ENCODE measurements at places on chromosomes 7 and 10. TPM values are rescaled to one million over a fixed set of nuclear protein-coding genes. Genes with fewer than 3 reads are reported as not detected.

The ANKRD2 gene
- total RNA-seq, result 1.8 TPM

The AKR1D1 gene
- not detected for total RNA-seq

The PBLD gene
- total RNA-seq, result 2.8 TPM

The TAS2R41 gene
- not detected for total RNA-seq

The CALML5 gene
- total RNA-seq, result not detected

The EGFR gene
- 36.0 TPM for total RNA-seq

DNA sequence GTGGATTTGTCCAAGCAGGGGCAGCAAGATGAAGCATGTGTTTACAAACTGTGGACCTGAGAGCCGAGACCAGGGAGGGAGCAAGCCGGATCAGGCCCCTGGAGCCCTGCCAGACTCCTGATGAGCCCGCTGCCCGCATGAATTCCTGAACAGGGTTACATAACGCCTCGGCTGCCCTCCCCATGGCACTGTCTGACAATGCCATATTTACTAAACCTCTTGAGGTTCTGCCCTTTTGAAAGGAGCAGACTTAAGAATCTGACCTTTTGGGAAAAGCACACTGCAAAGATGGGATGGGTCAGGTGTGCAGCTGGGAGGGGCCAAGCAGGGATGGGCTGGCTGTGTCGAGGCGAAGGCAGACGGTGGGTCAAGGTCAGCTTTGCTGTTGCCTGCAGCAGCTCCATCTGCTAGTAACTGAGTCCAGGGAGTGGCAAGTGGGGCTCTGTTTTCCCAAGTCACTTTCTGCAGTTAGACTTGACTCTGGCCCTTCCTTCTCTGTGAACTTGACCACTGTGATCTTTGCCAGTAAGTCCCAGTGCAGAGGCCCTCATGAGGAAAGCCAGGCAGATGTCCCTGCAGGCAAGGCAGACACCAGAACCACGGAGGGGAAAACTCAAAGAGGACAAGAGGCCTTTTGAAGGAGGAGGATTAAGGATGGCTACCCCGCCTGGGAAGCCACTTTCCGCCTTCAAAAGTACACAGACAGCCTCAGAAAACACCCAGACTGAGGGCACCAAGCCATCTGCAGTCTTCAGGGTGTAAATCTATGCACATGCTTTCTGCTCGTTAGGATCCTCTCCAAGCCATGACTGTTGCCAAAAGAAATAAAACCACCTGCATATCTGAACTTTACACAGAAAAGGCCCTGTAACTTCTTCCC is 175.8 kb downstream of the TNS3 start:
- H3K27ac ChIP-seq, result no peak overlapping the region
- no peaks in the 10 kb centered on the region for H3K4me1 ChIP-seq
- H3K27me3 ChIP-seq, result no peaks in the 10 kb centered on the region
- peak; percentile 56 for DNase-seq
- H3K4me3 ChIP-seq, result no peak overlapping the region

GRCh38 chr7:40720416-40720815 is 585.6 kb downstream of the SUGCT start:
- no peaks in the 10 kb centered on the region for H3K36me3 ChIP-seq
- peaks cover 4% of the 10 kb centered on the region for H3K4me1 ChIP-seq
- peak; percentile 58 for DNase-seq

GRCh38 chr7:14579971-14580370 is 322.6 kb downstream of the DGKB start:
- no peak for DNase-seq
- no peak overlapping the region for H3K27ac ChIP-seq
- no peaks in the 10 kb centered on the region for H3K27me3 ChIP-seq
- no peaks in the 10 kb centered on the region for H3K4me1 ChIP-seq

- no peaks in the 10 kb centered on the region for H3K4me1 ChIP-seq
- H3K36me3 ChIP-seq, result no peaks in the 10 kb centered on the region
- H3K27me3 ChIP-seq, result no peaks in the 10 kb centered on the region
- no peak for DNase-seq
- H3K4me3 ChIP-seq, result no peak overlapping the region
Observed at GRCh38 chr7:7266257-7266881, 84.0 kb downstream of the C1GALT1 start.

GRCh38 chr7:73681031-73681430 is 2.2 kb downstream of the DNAJC30 start:
- H3K4me1 ChIP-seq, result peaks cover 6% of the 10 kb centered on the region
- peak overlapping the region; percentile 81 for H3K4me3 ChIP-seq
- no peak overlapping the region for H3K27ac ChIP-seq
- H3K36me3 ChIP-seq, result no peaks in the 10 kb centered on the region
- peak; percentile 81 for DNase-seq
- H3K27me3 ChIP-seq, result no peaks in the 10 kb centered on the region

DNA sequence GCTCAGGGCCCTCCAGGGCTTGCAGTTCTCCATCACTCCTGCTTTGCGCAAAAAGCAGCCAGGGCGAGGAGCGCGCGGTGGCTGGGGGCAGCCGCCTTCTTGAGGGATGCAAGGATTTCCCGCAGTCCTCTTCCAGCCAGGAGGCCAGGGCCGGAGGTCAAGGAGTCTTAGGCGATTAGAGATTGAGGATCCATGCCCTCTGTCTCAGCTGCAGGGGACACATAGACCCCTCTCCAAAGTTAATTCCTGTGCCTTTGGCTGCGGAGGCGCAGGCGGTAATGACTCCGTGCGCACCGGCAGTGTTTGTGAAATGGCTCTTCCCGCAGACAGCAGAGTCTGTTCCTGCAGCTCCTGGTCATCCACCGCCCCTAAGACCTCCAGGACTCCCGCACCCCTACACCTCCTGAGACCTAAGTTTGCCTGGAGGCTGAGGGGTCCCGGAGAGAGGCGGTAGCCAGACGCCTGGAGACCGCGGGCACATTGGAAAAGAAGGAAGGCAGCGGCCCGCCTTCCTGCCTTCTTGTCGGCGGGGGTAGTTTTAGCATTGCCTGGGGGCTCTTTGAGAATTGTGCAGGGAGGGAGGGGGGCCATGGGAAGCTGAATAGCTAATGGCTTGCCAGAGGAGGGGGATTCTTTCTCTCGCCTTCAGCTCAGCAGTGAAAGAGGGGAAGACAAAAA is 3.3 kb upstream of the NEUROG3 start:
- H3K27me3 ChIP-seq, result peaks cover 57% of the 10 kb centered on the region
- no peak overlapping the region for H3K4me3 ChIP-seq
- H3K27ac ChIP-seq, result no peak overlapping the region
- H3K36me3 ChIP-seq, result no peaks in the 10 kb centered on the region
- no peak for DNase-seq

DNA sequence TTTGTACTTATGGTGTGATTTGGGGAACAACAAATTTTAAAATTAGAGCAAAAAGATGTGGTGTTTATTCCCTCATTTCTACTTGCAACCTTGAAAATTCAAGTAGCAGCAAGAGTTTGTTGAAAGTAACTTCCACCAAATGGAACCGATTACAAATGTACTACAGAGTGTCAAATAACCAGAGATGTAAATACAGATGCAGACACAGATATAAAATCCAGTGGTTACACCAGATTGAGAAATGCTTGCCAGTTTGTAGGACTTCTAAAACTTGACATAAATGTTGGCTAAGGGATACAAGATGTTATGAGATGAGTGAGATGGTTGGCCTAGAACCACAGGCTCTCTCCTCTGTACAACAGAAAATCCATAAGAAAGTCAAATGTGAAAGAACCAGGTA is 162.1 kb downstream of the DIP2C start:
- H3K36me3 ChIP-seq, result no peaks in the 10 kb centered on the region
- H3K4me1 ChIP-seq, result no peaks in the 10 kb centered on the region
- no peak overlapping the region for H3K27ac ChIP-seq
- DNase-seq, result no peak
- no peak overlapping the region for H3K4me3 ChIP-seq
- no peaks in the 10 kb centered on the region for H3K27me3 ChIP-seq

- no peak overlapping the region for H3K27ac ChIP-seq
- H3K4me1 ChIP-seq, result no peaks in the 10 kb centered on the region
- H3K27me3 ChIP-seq, result peaks cover 5% of the 10 kb centered on the region
- H3K36me3 ChIP-seq, result no peaks in the 10 kb centered on the region
Observed at GRCh38 chr7:1677206-1678080, 7.4 kb downstream of the ELFN1 start.

- H3K36me3 ChIP-seq, result peaks cover 7% of the 10 kb centered on the region
- DNase-seq, result peak; percentile 87
- peaks cover 23% of the 10 kb centered on the region for H3K4me1 ChIP-seq
- peak within 1 kb of the TSS; percentile 76 for H3K4me3 ChIP-seq
- H3K27me3 ChIP-seq, result no peaks in the 10 kb centered on the region
Observed at GRCh38 chr10:97713339-97713825, at the start of gene MARVELD1. Gene MARVELD1, plus strand, starts transcription at chr10:97713730. Its CDS starts 147 bp downstream, at chr10:97713877.

- peak; percentile 57 for DNase-seq
- H3K4me3 ChIP-seq, result no peak overlapping the region
- H3K27ac ChIP-seq, result no peak overlapping the region
- H3K27me3 ChIP-seq, result no peaks in the 10 kb centered on the region
Observed at GRCh38 chr10:116521424-116522290, 24.1 kb upstream of the PNLIP start.

- H3K36me3 ChIP-seq, result peaks cover 2% of the 10 kb centered on the region
- H3K4me1 ChIP-seq, result peaks cover 2% of the 10 kb centered on the region
- DNase-seq, result peak; percentile 77
- no peak overlapping the region for H3K27ac ChIP-seq
- no peaks in the 10 kb centered on the region for H3K27me3 ChIP-seq
Observed at GRCh38 chr10:113093188-113094113, 143.4 kb downstream of the TCF7L2 start.

- no peaks in the 10 kb centered on the region for H3K27me3 ChIP-seq
- no peaks in the 10 kb centered on the region for H3K4me1 ChIP-seq
- no peaks in the 10 kb centered on the region for H3K36me3 ChIP-seq
- DNase-seq, result no peak
Observed at GRCh38 chr10:131663351-131663750, 237.5 kb upstream of the PPP2R2D start.

DNA sequence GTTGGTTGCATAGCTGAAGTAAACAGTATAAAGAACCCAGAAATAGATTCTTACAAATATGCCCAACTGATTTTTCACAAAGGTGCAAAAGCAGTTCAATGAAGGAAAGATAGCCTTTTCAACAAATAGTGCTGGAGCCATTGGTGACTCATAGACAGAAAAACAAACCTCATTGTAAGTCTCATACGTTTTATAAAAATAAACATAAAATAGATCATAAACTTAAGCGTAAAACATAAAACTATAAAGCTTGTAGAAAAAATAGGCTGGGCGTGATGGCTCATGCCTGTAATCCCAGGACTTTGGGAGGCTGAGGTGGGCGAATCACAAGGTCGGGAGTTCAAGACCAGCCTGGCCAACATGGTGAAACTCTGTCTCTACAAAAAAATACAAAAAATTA is 318.8 kb upstream of the IGFBP3 start:
- H3K36me3 ChIP-seq, result no peaks in the 10 kb centered on the region
- H3K4me3 ChIP-seq, result no peak overlapping the region
- peak; percentile 31 for DNase-seq
- no peak overlapping the region for H3K27ac ChIP-seq
- H3K4me1 ChIP-seq, result no peaks in the 10 kb centered on the region

- no peak overlapping the region for H3K27ac ChIP-seq
- H3K27me3 ChIP-seq, result no peaks in the 10 kb centered on the region
- no peak for DNase-seq
- peaks cover 2% of the 10 kb centered on the region for H3K4me1 ChIP-seq
- no peaks in the 10 kb centered on the region for H3K36me3 ChIP-seq
- H3K4me3 ChIP-seq, result peak overlapping the region; percentile 76
Observed at GRCh38 chr7:96320442-96320841, 1.5 kb downstream of the SLC25A13 start.

GRCh38 chr7:50211130-50212015 is 93.1 kb upstream of the IKZF1 start:
- H3K36me3 ChIP-seq, result no peaks in the 10 kb centered on the region
- H3K27ac ChIP-seq, result no peak overlapping the region
- no peak overlapping the region for H3K4me3 ChIP-seq
- no peaks in the 10 kb centered on the region for H3K27me3 ChIP-seq
- H3K4me1 ChIP-seq, result no peaks in the 10 kb centered on the region

DNA sequence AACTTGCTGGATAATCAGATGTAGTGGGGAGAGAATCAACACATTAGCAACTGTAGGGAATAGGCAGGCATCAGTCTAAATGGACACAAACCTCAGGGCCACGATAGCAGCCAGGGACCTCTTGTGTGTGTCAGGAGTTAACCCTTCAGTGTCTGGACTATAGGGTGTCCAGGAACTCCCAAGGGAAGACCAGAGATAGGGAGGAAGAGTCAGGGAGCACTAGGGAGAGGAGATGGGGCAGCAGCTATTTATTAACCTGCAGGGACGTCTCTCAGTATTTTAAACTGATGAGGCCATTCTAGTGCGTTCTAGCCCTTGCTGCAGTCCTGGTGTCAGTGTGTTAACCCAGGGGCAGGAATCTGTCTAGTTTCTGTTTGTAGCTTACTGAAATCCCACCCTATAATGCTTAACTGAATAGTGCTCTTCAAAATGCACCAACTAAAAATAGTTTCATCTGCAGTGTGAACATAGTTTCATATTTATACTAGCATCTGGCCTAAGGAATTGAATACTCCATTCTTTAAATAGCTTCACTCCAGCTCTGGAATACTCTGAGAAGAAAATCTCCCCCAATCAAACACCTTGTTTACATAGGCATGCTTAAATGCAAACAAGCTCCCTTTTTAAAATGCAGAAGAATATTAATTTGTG is 62.7 kb downstream of the ARID5B start:
- H3K27ac ChIP-seq, result peak overlapping the region; percentile 43
- peaks cover 4% of the 10 kb centered on the region for H3K36me3 ChIP-seq
- H3K27me3 ChIP-seq, result no peaks in the 10 kb centered on the region
- H3K4me1 ChIP-seq, result peaks cover 5% of the 10 kb centered on the region
- no peak overlapping the region for H3K4me3 ChIP-seq

DNA sequence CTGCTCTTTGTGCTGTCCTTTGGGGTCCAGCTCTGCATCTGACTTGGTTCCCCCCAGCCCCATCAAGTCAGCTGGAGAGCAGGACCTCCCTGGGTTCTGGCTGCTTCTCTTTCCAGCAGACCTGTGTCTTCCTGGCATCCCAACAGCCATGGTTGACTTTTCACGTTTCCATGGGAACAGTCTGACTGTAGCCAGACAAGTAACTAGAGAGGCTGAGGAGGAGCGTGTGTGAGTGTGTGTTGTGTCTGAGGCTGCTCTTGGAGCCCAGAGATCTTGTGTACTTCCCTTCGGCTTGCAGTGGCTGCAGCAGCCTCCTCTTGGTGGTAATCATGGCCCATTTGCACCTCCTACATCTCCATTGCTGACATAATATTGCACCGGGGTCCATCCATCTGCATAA is 332.0 kb downstream of the RPS24 start:
- peaks cover 36% of the 10 kb centered on the region for H3K27me3 ChIP-seq
- no peak overlapping the region for H3K4me3 ChIP-seq
- no peaks in the 10 kb centered on the region for H3K36me3 ChIP-seq
- H3K27ac ChIP-seq, result no peak overlapping the region
- H3K4me1 ChIP-seq, result no peaks in the 10 kb centered on the region
- peak; percentile 34 for DNase-seq

- no peak overlapping the region for H3K27ac ChIP-seq
- no peaks in the 10 kb centered on the region for H3K27me3 ChIP-seq
- no peak for DNase-seq
- no peaks in the 10 kb centered on the region for H3K4me1 ChIP-seq
Observed at GRCh38 chr7:50645186-50645585, 80.0 kb upstream of the DDC start.

GRCh38 chr7:50411332-50411731 is 38.8 kb downstream of the FIGNL1 start:
- no peaks in the 10 kb centered on the region for H3K36me3 ChIP-seq
- DNase-seq, result no peak
- H3K4me3 ChIP-seq, result no peak overlapping the region
- H3K27me3 ChIP-seq, result peaks cover 3% of the 10 kb centered on the region

GRCh38 chr7:1559626-1560590 is 3.9 kb upstream of the TMEM184A start:
- DNase-seq, result no peak
- no peaks in the 10 kb centered on the region for H3K36me3 ChIP-seq
- H3K4me3 ChIP-seq, result no peak overlapping the region
- peaks cover 12% of the 10 kb centered on the region for H3K4me1 ChIP-seq
- no peak overlapping the region for H3K27ac ChIP-seq
- H3K27me3 ChIP-seq, result no peaks in the 10 kb centered on the region

Data from fibroblast of lung (primary cell).